ENCODE measurements at places on chromosomes 6 and 20.

DNA sequence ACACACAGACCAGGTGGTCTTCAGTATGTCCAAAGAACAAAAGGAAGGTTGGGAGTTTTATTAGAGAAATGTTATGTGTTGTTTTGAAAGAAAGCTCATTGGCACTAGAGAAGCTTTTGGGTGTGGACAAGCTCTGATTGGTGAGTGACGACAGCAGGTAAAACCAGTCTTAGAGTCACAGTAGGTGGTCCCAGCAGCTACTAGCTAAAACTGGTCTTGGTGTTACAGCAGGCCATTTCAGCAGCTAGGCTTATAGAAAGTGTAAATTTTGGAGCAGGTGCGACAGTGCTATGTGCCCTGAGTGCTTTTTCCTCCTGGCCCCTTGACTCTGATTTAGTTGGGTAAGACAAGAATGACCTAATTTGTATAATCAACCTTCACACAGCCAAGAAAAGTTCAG is 3.6 kb downstream of the CLDN20 start:
- DNase-seq = no peak

DNA sequence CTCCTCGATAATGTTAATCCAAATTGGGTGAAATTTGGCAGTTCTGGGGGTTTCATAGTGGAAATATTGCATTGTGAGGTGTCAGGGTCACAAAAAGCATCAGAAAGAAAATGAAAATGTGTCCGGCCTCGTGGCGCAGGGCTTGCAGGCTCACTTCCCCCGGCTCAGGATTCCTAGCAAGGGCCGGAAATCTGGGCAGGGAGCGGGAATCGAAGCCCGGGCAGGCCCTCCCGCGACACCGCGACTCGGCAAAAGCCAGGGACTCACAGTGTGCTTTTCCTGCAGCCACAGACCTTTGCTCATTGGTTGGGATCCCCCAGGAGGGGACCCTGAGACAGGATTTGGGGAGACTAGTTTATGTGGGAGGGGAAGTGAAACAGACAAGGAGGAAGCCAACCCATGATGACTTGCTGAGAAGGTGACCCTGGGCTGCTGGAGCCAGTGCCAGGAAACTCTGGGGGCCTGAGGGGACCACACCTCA is 847 bp upstream of the CD93 start:
- DNase-seq = no peak

- DNase-seq = no peak
Observed at GRCh38 chr6:29332676-29333075, 31.2 kb downstream of the OR14J1 start.

DNA sequence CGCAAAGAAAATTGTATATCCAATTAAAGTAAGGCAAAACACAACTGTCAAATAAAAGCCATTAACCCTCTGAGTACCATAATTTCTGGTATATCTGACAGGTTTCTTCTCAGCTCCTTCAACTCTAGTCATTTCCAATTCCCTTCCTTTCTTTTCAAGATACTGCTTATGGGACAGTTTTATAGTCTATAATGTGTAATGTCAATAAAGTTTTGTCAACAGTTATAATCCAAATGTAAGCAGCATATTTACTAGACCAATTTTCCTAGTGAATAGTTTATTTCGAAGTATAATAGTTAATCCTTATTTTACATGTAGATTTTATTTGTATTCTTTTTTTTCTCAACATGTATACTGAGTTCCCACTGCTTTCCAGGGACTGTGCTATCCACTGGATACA is 1081.8 kb downstream of the EPHA7 start:
- no peak for DNase-seq

- no peak for DNase-seq
Observed at GRCh38 chr20:48196486-48196885, 411.2 kb upstream of the SULF2 start.

DNA sequence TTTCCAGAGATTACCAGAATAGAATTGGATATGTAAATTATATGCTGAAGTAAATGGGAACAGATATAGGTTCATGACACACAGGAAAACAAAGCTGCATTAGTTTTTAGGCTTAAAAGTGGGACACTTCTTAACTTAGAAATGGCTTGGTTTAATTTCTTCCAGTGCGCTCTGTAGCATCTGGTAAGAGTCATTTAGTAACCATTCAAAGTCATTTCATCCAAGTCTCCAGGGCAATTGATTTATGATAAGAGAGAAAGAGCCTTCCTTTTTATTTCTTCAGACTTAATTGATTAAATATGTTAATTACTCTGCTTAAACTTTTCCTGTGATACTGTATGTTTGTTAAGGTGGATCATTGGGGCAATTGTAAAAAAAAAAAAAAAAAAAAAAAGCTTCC is 368.0 kb downstream of the DOK5 start:
- DNase-seq = no peak

DNA sequence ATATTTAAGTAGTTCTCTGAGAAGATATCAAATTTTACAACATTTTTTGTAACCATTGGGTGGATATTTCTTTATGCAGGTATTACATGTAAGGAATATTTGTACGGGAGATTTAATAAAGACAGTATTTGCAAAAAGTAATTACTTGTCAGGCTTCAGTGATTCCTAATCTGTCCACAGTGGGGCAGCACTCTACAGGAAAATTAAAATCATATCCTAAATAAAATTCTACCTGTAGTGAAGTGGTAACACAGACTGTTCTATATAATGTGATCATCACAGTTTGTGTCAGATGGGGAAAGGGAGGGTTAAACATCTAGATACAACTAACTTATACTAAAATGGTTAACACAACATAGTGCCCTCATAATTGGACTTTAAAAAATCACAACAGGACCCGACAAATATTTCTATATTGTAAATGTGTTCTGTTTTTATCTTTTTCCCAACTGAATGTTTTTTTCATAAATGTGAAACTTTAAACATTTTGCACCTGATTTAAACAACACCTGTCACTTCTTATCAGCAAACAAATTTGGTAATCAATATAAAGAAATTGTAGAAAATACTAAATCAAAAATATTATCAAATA is 145.6 kb upstream of the MANEA start:
- no peak for DNase-seq

DNA sequence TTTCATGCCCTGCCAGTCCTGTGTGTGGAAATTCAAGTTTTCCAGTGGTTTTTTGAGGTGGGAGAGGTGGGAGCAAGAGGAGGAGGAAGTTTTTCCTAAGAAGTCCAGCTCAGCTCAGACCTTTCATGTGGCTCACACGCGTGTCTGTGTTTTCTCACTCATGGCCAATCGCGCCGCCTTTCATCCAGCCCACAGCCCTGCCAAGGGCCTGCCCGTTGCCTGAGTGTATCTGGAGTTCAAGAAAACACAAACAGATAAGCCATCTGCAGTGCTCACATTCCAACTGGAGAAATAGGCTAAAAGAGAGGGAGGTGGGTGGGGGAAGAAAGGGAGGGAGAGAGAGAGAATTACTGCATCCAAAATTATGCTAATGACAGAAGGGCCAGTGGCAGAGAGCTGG is 12.6 kb upstream of the MPC1 start:
- DNase-seq = no peak

- no peak for DNase-seq
Observed at GRCh38 chr6:6756526-6756925, 168.0 kb downstream of the LY86 start.

DNA sequence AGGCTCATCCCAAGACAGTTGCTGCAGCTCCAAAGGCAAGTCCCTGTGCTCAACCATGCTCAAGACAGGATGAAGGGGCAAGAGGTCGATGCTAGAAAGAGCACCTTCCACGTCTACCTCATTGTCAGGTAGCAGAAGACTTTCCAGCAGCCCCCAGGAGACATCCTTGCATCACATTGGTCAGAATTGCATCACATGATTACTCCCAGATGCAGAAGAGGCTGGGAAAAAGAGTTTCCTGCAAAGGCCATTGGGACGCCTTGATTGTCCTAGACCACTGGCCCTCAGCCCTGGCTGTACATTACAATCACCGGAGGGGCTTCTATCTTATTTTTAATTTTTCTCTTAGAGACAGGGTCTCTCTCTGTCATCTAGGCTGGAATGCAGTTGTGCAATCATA is 17.3 kb upstream of the ZNF334 start:
- no peak for DNase-seq

DNA sequence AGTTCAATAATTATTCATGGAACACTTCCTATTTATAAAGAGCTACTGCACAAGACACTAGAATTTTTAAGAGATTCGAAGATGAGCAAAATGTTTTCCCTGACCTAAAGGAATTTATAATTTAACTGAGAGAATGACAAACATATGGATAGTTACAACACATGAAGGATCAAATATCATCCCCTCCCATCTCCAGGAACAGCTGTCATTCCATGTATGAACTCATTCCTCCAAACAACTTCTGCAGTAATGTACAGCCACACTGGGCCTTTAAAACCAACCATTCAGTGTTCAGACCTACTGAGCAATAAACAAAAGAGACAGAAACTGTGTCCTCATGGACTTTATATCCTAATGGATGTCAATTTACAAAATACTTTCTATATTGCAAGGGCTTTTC is 87.8 kb downstream of the KIF16B start:
- no peak for DNase-seq

DNA sequence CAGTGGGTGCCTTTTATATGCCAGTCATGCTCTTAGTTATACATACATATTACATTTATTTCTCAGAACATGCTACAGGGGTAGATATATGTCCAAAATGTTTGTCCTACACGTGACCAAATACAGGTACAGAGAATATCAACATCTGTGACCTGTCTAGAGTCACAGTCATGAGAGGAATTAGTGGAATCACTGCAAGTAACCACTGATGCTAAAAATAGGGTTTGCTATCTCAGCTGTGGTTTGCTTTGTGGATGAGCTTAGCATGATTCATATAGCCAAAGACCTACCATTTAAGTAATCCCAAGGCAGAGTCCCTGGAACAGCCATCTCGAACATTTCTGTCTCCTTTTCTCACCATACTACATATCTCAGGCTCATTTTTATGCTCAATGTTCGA is 32.3 kb downstream of the GSTA3 start:
- no peak for DNase-seq

DNA sequence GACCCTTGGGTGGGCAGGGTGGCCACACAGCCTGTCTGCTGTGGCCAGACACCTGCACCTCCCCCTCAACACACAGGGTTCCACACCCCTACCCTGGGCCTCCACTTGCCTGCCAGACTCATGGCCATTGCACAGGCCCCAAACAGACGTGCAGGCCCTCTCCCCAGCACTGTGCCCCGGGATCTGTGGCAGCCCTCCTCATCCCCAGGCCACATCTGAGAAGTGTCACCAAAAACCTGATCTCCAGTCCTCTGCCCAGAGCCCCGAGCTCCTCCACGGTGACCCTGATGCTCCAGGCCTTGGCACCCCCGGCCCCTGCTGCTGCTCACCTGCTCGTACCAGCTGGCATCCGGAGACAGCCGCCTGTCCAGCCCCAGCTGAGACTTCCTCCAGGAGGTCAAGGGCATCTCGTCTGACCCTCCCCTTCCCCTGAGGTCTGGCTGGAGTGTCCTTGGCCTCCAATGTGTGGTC is 160.1 kb downstream of the DLL1 start:
- DNase-seq = no peak

DNA sequence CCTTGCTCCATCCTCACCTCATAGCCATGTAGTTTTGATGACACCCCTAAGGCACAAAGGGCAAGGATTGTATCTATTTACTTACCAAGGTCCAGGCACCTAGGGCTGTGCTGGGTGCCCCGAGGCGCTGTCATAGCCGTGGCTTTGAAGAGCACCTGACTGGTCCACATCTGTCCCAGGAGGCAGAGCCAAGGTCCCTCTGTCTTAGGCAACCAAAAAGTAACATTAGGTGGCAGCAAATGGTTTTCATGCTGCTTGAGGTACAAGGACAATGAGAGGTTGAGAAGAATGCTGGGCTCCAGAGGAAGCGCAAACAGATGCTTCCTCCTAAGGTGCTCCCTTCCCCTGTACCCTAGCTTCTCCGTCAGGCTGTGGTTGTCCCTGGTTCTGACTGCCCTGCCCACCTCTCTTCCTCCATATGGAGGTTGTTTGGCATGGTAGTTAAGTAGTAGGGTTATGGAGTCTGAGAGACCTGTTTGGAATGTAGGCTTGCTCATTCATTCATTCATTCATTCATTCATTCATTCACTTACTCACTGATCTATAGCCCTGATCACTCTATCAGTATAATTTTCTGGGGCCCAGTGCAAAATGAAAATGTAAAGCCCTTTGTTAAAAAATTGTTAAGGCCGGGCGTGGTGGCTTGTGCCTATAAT is 3.0 kb upstream of the UQCC2 start:
- no peak for DNase-seq

DNA sequence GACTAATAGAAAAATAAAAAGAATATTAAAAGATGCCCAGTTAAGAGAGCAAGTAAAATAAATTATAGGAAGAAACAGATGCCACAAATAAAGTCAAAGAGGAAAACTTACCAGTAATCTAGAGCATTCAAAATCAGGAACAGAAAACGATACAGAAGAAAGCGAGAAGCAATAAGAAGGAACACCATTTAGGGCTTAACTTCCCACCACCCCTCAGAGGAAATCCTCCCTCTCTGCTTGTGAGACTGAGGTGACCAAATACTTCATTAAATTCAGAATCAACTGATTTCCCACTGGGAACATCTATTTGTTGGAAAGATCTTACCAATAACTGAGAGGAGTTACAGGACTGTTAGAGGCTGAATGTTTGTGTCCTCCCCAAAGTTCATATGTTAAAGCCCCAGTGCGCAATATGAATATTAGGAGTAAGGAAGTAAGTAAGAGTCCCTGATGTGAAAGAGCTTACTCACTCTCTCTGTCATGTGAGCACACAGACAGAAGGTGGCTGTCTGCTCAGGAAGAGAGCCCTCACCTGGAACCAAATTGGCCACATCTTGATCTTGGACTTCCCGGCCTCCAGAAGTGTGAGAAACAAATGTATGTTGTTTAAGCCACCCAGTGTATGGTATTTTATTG is 19.5 kb downstream of the KATNA1 start:
- DNase-seq = no peak

DNA sequence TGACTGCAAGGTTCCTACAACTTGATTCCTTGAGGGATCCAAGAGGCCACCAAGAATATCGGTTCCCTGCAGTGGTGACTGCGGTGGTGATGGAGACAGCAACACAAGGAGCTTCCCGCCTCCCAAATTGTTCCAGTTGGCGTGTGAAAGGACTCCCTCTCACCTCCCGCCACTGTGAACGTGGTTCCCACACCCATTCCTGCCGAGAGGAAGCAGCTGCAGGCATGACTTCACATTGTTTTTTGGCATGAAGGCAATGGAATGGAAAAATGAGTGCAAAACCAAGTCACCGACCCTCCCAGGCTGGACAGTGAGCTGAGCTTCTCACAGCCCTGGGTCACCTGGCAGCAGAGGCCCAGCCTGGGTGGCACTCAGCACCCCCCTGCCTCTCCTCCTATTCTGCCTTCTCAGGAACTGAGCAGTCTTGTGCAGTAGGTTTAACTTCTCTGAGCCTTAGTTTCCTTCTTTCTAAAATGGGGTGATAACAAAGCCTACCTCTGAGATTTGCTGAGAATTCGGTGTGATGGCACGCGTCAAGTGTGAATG is 75.0 kb downstream of the CNKSR3 start:
- no peak for DNase-seq

GRCh38 chr6:136225496-136225895 is 24.6 kb downstream of the MTFR2 start:
- DNase-seq = no peak

Data from activated T-helper 1 cell treated with anti-CD3 and anti-CD28 coated beads, Interleukin-2, amount 50 U/mL, for 16 hours (primary cell).